ENCODE measurements at places on chromosomes 6 and 20. TPM values are rescaled to one million over a fixed set of nuclear protein-coding genes. Genes with fewer than 3 reads are reported as not detected.

Gene MMP24
- total RNA-seq = 0.88 TPM

Gene EYS
- total RNA-seq = under 0.01 TPM

Gene EYA4
- total RNA-seq = 35.5 TPM

Gene BPIFA1
- not detected for total RNA-seq

Gene HLA-DRA
- 5.8 TPM for total RNA-seq

Gene VSTM2L
- total RNA-seq = 2.5 TPM

Gene ELOVL2
- total RNA-seq = 0.29 TPM

Gene REM1
- not detected for total RNA-seq

Gene TFAP2C
- not detected for total RNA-seq

Gene CPXM1
- 0.88 TPM for total RNA-seq

Gene ENPP5
- total RNA-seq = 5.3 TPM

Gene LY86
- total RNA-seq = not detected

Gene KIAA1586
- 17.4 TPM for total RNA-seq

Gene BLOC1S5
- total RNA-seq = 15.3 TPM

Gene NKX2-4
- not detected for total RNA-seq

Measured in osteoblast (primary cell).